T-helper 9 cell (primary cell): ENCODE measurements at places on chromosomes 16 and 17.
A peak's percentile ranks its signal among the peaks of the same experiment; 100 is the strongest.

DNA sequence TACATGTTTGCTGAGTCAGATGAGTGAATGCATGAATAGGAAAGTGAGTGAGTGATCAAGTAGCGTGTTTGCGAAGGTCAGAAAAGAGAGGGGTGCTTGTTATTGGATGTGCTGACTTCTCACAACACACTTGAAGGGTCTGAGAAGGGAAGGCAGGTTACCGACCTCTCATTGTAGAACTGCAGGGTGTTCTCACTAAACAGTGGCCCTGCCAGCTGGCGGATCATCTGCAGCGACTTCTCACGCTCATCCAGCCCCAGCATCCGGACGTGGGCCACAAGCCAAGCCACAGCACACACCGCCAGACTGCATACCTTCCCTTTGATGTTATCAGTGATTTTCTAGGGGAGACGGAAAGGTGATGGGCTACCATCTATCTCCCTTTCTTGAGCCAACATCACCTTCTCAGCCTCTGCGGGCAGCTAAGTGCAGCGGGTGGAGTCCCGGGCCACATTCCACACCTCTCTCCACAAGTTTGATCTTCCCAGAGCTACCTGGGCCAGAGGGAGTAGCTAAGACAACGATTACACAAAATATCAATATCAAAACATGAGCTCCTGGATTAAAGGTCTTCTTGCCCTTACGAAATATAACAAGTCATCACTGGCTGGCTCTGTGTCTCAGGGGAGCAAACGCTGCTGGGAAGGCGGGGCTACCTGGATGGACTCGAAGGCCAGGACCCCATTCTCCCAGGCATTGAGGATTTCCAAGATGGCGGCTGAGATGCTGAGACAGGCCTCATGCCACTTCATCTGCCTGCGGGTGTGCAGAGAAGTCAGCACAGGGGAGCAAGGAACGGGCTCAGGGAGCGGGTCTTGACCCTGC lies 11.0 kb downstream of the CSF3 start:
- DNase-seq: no peak

GRCh38 chr16:20308266-20308665 lies 19.0 kb downstream of the GP2 start:
- no peak for DNase-seq

DNA sequence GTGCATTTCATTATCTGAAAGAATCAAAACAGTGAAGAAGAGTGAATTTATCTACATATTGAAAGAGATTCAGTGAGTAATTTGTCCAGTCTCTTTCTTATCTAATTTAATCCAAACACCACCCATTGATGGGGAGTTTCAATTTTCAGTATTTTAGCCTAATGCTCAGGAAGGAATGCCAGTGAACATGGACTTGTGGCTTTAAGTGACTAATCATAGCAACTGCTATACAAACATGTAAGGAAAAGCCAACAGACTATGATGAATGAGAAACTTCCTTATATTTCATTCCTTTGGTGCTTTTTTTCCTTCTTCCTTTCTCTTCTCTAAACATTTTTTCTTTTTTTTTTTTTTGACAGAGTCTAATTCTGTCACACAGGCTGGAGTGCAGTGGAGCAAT lies 885.8 kb downstream of the KCNJ2 start:
- DNase-seq: no peak

GRCh38 chr16:76866994-76867393 lies 324.0 kb upstream of the MON1B start:
- no peak for DNase-seq

DNA sequence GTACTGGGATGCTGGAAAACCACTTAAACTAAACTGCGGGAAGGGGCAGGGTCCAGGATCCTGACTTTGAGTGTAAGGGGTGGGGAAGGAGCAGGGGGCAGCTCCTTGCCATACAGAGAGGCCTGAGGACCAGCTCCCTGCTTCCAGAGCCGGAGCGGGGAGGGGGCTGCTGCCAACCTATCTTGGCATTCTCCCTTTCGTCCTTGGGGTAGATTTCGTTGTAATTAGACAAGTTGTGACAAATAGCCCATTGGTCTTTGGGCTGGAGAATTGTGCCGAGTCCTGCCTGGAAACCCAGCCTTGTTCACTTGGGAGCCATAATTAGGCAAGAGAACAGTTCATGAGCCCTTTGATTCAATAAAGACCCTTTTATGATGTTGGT lies 175.5 kb downstream of the RAB11FIP4 start:
- DNase-seq: no peak

DNA sequence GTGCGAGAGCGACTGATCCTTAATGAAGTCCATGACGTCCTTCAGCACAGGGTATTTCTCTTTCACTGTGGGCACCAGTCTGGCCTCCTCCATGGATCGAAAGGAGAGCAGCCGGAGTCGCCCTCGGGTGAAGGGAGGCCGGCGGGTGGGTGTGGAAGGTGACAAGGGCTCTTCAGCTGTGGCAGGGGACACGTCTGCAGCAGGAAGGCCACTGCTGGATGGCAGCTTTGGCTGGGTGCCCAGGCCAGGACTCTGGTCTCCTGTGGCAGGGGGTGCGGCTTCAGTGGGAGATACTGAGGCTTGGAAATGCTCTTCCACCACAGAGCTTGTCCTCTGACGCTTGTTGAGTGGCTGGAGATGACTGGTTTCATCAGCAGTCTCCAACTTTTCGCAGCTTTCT lies 78.5 kb downstream of the ZZEF1 start:
- no peak for DNase-seq

DNA sequence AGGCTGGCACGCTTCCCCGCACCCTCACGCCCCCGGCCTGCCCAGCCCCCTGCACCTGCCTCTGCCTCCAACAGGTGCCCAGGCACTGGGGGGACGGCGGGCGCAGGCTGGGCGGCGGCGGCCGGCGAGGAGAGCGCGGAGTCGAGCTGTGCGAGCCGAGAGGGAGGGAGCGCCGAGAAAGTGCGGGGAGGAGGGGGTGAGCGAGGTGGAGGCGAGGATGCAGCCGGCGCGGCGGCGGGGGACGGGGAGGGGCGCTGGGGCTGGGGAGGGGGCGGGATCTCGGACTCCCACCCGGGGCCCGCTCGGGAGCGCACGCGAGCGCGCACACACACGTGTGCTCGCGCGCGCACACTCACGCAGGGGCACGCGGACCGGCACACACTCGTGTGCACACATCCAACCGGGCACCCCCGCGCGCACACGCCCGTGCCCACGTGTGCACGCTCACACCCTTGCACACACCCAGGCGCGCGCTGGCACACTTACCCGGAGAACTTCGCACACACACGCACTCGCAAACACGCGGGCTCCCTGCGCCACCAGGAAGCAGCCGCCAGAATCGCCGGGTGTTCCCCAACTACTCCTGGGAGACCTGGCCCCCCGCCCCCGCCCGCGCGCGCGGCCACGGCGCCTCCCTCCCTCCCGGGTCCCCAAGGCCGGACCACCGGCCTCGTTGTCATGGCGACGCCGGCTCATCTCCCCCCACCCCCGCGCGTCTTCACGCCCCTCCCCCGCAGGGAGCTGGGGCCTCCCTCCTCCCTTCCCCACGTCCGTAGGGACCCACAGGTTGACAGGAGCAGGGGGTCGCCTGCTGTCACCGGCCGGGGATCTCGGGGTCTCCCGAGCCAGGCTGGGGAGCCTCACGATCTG lies at the start of gene DOC2A:
Gene DOC2A (minus strand): TSS at position 184 of the 870 bp plus-strand sequence. CDS start 805 bp downstream, outside the sequence.
- DNase-seq: no peak

DNA sequence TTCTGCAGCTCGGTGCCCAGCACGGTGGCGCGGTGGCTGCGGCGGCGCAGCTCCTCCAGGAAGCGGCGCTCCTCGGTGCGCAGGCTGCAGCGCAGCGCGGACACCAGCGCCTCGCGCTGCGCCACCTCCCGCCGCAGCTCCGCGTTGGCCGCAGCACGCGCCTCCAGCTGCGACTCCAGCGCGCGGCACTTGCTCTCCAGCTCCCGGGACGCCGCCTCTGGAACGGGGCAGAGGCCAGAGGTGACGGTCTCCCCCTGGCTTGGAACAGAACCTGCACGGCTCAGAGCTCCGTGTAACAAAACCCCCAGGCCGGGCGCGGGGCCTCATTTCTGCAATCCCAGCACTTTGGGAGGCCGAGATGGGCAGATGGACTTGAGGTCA lies 13.2 kb upstream of the CLUH start:
- no peak for DNase-seq

GRCh38 chr17:2482218-2482617 lies 29.5 kb downstream of the METTL16 start:
- no peak for DNase-seq

DNA sequence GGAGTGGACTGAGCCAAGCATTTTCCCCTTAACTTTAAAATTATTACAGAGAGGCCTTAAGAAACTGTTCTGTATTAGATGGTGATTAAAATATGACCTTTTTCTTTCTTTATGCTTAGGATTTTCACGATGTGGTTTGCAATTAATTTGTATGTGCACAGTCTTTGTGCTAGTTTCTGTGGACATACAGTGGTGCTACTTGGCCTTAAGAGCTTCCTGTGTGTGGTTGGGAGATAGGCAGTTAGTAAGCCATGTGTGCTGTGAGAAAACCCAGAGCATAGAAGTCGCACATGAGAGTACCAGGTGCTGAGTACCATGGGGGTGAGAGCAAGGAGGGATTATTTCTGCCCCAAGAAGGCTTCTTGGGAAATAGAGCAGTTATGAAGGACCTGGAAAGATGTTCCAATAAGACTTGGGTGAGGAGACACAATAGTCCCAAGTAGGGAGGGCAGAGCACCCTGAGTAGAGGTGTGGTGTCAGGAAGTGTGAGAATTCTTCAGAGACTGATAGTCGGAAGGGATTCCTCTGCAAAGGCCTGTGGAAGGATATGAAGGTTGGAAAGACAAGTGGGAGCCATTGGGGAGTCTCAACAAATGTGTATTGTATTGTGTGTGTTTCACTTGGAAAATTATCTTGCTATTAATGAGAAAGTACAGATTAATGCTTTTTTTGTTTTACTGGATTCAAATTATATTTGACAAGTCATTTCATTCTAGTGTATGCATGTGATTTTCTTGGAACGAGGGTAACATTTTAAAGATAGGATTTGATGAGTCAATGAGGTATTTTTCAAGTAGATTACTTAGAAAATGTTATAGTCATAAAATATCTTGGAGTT lies 239.9 kb downstream of the PRKCA start:
- no peak for DNase-seq

DNA sequence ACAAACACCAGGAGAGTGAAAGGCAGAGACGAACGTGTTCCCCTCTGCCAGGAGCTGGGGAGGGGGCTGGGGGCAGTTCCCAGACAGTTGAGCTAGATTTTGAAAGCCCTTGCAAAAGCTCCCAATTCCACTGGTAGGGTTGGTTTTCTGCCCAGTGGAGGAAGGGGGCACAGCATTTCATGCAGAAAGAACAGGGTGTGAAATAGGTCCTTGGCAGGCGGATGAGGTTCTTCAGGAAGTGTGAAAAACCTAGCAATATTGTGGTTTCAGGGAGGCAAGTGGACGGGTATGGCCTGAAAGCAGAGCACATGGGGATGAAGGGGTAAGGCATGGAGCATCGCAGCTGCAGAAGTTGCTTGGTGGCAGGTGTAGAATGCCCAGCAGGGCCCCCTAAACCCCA lies 248.3 kb downstream of the KATNIP start:
- no peak for DNase-seq

GRCh38 chr17:78581304-78581703 lies 4.1 kb upstream of the DNAH17 start:
- DNase-seq: no peak

DNA sequence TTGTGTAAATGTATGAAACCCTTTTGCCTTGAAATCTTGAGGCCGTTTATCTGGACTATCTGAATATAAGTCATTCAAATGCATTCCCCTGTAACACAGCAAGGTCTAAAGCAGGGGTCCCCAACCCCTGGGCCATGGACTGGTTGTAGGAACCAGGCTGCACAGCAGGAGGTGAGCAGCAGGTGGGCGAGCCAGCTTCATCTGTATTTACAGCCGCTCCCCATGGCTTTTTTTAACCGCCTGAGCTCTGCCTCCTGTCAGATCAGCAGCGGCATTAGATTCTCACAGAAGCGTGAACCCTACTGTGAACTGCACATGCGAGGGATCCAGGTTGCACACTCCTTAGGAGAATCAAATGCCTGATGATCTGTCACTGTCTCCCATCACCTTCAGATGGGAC lies 24.1 kb downstream of the DNAH3 start:
- no peak for DNase-seq

GRCh38 chr17:42050393-42051012 lies at the start of gene C17orf113:
C17orf113 (minus strand) TSS chr17:42050601; CDS start chr17:42043376, 7,225 bp downstream.
- peak; percentile 27 for DNase-seq

- no peak for DNase-seq
These were observed at the start of gene ITGA2B for GRCh38 chr17:44389281-44389680. ITGA2B (minus strand) TSS chr17:44389649; CDS start chr17:44389473, 176 bp downstream.

DNA sequence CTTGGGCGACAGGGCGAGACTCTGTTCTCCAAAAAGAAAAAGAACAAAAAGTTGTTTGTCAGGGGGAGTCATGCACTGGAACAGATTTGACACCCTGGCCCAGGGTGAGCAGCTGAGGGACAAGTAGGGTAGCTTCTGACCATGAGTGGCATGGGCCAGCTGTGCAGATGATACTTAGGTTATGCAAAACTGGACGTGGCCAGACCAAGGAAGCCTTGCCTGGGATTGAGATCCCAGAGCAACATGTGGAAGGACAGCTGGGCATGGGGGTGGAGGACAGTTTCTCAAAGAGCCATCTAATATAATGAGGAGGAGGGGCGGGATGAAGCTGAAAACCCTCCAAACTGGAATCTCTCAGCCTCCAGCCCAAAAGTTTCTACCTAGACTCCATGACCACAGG lies 19.6 kb upstream of the SLC35B1 start:
- DNase-seq: no peak

GRCh38 chr16:46638947-46639925 lies 18.1 kb upstream of the SHCBP1 start:
- no peak for DNase-seq

GRCh38 chr16:67549240-67549639 lies 13.1 kb upstream of the CTCF start:
- no peak for DNase-seq

- DNase-seq: no peak
These were observed 369 bp upstream of the BTBD17 start for GRCh38 chr17:74362069-74362405.

DNA sequence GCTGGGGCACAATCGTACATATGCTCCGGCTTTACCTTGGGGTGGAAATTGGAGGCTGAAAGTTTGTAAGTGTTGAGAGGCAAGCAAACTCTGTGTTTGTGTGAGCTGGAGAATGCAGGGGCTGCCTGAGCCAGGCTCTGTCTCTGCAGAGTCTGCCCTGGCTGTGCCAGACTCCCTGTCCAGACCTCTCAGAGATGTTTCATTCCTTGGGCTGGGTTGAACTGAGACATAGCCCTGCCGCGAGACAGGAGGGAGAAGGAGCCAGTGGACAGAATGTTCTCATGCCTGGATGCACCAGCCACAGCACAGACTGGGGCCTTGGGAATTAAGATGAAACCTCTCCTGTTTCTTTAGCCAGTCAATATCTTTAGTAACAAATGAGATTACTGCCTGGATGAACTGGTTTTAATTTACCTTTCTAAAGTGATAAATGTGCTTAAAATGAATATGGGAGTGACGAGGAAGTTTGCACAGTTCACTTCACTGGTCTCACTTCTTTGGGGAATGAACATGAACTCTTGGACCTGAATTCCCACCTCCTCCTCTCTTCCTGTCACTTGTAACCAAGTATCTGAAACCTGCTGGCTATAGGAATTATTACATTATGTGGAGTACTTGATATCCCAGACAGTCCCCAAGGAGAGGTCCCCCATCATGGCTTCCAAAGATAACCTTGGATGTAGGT lies 40.1 kb downstream of the YPEL2 start:
- DNase-seq: no peak

- DNase-seq: no peak
These were observed 26.6 kb upstream of the SKAP1 start for GRCh38 chr17:48456589-48456988.
